ENCODE measurements at places on chromosomes 4 and X.

DNA sequence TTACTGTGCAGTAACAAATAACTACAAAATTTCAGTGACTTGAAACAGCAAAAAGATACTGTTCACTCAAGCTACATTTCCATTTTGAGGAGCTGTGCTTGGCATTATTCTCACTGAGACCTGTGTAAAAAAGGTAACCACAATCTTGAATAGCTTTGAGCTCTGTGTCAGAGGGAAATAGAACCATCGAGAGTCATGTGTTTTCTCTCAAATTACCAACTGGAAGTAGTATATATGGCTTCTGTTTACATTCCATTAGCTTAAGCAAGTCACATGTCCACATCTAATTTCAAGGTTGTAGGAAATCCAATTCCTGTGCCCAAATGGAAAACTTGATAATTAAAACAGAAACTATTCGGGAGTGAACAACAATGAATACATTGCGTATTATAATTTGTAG, 82.9 kb upstream of the BANK1 start:
- no peak for DNase-seq

GRCh38 chr4:8605289-8605688, 12.7 kb downstream of the CPZ start:
- no peak for DNase-seq

DNA sequence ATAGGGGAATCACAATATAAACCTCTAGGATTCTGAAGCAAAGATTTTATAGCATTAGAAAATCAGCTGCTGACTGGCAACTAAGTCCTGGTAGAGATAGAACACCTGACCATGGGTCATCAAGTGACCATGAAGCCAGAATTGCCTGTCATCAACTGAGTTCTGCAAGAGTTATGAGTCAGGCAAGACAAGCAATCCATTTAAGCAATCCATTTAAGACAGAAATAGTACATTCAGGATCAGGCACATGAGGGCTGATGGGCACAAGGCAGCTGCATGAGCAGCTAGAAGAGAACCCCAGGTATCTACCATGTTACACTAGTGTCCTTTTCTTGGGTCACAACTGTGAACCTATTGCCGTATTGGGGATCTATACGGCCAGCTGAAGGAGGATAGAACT, 98.9 kb downstream of the SPRY1 start:
- no peak for DNase-seq

GRCh38 chr4:56212774-56213173, 174.5 kb downstream of the AASDH start:
- DNase-seq, result no peak

DNA sequence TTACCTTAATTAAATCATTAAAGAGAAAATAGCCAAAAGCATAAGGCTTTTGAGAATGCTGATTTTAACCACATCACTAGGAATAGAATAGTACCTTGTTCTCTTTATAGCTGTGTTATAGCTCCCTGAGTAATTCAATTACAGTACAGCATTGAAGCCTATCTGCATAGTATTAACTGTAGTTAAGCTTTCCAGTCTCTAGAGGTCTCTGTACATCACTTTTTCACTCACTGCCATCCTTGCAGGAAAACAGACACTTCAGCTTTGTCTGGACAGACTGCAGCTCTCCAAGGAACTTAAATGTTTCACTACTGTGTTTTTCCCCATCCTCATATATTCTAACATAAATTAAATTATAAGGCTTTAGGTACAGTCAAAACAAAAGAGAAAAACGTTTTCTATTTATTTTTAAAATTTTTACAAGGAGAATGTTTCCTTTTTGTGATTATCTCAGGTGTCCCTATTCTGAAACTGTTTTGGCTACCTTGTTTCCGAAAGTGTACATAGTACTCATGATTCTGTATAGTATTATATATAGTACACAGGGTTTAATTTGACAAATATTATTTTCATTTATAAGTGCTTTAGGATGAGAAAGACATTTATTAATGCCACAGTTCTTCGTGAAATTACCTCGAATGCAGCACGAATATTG, 407.9 kb downstream of the PCDH18 start:
- DNase-seq, result peak; percentile 44

DNA sequence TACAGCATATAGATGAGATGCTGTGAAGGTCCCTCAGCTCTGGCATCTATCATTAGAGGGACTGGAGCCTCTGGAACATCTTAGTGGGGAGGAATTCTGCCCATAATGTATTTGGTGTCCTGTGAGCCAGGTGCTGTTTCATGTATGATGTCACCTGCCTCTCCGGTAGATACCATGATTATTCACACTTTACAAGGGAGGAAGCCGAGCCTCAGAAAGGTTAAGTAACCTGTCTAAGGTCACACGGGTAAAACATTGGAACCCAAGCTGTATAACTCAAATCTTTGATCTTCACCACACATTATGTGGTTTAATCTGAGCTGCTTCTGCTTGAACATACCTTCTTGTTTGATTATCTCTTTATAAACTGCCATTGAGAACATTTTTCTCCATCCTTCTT, 442.8 kb downstream of the BCOR start:
- no peak for DNase-seq

DNA sequence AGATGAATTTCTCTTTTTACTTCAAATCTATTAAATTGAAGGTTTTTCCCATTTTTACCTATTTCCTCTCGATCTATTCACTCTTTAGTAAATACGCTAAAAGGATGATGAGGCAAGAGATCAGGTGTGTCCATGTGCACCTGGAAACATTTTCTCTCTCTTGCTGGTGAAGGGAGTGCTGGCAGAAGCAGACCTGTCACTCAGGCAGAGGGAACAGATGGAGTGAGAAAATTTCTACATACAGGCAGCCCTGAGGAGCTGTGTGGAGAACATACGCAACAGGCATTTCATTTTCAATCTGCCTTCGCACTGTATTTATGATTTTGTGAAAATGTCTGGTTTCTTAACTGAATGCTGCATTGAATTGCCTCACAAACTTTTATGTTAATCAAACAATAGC, 249.5 kb downstream of the GPM6A start:
- DNase-seq, result no peak

DNA sequence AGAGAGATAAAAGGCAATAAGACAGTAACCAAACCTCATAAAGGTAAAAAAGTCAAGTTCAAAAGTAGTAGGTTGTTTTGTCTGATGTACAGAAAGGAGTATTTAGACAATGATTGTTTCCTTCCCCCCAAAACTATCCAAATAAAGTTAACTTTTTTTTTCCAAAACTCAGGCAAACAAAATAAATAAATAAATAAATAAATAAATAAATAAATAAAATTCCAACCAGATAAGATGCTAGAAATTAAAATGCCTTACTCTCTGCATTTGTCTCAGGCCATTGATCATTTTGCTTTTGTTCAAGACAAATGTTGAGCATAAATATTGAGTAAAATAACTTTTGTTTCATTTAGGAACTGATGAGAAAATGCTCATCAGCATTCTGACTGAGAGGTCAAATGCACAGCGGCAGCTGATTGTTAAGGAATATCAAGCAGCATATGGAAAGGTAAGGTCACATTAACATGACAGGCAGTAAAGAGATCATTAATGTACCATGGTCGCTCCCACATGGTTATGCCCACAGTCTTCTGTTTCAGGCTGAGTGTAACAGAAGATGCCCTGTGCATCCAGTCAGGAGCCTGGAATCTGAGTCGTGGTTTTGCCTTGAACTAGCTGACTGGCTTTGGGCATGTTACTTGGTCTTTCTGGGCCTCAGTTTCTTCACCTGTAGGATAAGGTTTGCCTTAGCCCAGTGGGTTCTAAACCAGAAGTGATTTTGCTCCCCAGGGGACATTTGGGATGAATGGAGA, 27.3 kb downstream of the ANXA3 start:
- DNase-seq, result no peak

GRCh38 chr4:55733932-55734331, 85.7 kb upstream of the EXOC1L start:
- no peak for DNase-seq

DNA sequence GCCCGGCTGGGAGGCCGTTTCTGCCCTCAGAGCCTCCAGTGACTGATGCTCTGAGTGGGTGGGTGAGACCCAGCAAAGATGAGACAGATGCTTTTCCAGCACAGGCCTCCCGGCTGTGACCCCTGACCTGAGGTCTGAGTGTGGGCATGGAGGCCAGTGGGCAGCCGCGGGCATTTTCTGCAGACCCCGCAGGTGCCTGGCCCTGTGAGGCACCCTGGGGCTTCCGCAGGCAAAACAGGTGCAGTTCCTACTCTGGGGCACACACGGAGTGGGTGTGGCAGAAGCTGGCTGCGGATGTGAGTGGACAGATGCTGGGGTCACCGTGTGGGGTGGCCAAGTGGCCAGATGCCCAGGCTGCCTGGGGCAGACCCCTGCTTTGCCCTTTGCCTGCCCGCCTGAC, 14.8 kb downstream of the HTRA3 start:
- DNase-seq, result no peak

GRCh38 chr4:74437866-74438265, 7.1 kb upstream of the AREG start:
- no peak for DNase-seq

- DNase-seq, result no peak
These were observed 445.2 kb upstream of the FAM47C start for GRCh38 chrX:36562986-36563385.

- DNase-seq, result no peak
These were observed 29.2 kb downstream of the SLAIN2 start for GRCh38 chr4:48370260-48371134.

DNA sequence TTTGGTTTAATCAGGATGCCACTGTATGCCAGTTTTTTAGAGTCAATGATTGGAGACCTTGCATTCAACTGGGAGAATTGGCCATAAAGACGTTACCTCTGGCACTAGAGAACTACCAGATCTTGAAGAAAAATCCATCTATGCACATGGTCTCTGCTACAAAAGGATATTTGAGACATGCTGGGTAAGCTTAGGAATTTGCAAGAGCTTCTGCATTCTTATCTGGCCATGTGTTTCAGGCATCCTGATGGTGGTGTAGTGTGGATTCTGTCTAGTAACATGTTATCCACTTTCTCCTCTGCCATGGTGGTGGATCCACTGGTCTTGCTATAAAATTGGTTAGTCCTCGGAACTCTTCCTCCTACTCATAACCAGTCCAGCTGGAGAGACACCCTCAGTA, 185.3 kb upstream of the WDFY3 start:
- no peak for DNase-seq

- no peak for DNase-seq
These were observed 5.9 kb downstream of the CAPN6 start for GRCh38 chrX:111264385-111264784.

DNA sequence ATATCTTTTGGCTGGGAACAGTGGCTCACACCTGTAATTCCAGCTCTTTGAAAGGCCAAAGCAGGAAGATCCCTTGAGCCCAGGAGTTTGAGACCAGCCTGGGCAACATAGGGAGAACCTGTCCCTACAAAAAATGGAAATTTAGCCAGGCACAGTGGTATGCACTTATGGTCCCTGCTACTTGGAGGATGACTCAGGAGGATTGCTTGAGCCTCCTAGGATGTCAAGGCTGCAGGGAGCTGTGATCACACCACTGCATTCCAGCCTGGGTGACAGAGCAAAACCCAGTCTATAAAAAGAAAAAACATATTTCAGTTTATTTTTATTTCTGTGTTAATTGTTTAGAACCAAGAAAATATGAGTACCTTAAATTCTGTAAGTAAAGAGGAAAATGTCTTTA, 123.7 kb downstream of the CBR4 start:
- no peak for DNase-seq

DNA sequence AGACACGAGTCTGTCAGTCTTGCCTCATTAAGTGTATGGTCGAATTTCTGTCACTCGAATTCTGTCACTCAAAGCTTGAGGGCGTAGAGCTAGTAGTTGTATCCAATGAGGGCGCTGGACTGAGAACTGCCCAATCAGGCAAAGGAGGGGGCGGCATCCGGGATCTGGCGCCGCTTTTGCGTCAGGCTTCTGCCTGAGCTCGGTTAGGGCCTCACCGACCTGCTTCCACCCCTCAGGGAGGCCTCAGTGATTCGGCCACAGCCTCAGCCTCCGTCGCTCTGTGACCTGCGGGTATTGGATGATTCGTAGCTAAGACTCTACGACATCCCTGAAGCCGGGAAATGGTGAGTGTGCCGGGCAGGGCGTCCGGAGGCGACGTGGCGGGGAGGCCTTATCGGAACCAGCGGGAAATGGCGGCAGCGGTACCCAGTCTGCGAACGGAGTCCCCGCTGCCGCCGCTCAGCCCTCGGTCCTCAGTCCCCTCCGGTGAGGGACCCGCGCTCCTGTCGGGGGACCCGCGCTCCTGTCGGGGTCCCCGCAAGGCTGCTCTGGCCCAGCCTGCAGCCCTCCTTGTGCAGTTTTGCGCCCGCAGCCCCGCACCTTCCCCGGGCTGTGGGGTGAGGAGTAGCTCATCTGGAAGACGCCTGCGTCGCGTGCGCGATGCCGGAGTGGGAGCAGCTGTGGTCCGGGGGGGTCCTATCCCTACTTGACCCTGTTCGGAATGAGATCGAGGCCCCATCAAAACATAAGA, 88.3 kb downstream of the ZNF718 start:
- peak; percentile 30 for DNase-seq

DNA sequence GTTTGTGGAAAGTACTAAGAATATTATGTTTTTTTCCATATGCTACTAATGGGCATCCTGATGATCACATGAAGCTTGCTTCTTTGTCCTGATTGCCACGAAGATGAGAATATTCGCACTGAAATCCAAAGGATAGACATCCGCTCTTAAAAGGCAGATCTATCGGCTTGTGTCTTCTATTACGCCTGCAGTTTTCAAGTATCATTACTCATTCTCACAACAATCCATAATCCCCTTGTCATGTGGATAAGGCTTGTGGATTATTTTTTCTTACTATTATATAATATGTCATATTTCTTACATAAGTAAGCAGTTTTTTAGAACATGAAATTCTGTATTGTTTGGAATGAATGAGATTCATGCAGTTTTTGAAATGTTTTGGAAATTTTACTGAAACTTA, 62.8 kb downstream of the KCNIP4 start:
- no peak for DNase-seq
